Chondrocyte (in vitro differentiated cells): ENCODE measurements at places on chromosomes 5 and 9. TPM values are rescaled to one million over a fixed set of nuclear protein-coding genes. Genes with fewer than 3 reads are reported as not detected.

- H3K4me1 ChIP-seq, result peaks cover 41% of the 10 kb centered on the region
- no peak for DNase-seq
- no peaks in the 10 kb centered on the region for H3K27me3 ChIP-seq
These were observed 39.5 kb downstream of the NTRK2 start for GRCh38 chr9:84709056-84709455.

GRCh38 chr9:130689937-130690700, 3.5 kb upstream of the EXOSC2 start:
- H3K4me1 ChIP-seq, result peaks cover 23% of the 10 kb centered on the region
- DNase-seq, result no peak
- H3K27ac ChIP-seq, result peak overlapping the region; percentile 72
- H3K4me3 ChIP-seq, result peak overlapping the region; percentile 52
- no peaks in the 10 kb centered on the region for H3K27me3 ChIP-seq

DNA sequence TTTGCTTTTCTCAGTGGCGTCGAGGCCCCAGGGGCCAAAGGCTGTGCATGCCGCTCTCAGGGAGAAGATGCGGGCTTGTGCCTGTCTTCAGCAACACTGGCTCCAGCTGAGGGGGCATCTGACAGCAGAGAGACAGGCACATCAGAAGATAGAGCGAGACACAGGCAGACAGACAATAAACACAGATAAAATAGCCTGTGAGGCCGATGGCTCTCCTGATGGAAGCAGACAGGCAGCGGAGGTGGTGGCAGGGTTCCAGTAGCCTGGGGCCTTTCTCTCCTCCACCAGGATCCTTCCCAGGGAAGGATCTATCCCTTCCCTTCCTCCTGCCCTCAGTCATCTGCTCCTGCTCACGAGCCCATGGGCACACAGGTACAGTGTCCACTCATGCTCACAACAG, 16.6 kb upstream of the UNC5A start:
- H3K27me3 ChIP-seq, result peaks cover 74% of the 10 kb centered on the region
- peaks cover 18% of the 10 kb centered on the region for H3K4me1 ChIP-seq
- DNase-seq, result no peak
- no peak overlapping the region for H3K27ac ChIP-seq
- H3K4me3 ChIP-seq, result no peak overlapping the region

GRCh38 chr5:180281706-180282105, 10.2 kb downstream of the MAPK9 start:
- DNase-seq, result no peak
- H3K4me3 ChIP-seq, result no peak overlapping the region

DNA sequence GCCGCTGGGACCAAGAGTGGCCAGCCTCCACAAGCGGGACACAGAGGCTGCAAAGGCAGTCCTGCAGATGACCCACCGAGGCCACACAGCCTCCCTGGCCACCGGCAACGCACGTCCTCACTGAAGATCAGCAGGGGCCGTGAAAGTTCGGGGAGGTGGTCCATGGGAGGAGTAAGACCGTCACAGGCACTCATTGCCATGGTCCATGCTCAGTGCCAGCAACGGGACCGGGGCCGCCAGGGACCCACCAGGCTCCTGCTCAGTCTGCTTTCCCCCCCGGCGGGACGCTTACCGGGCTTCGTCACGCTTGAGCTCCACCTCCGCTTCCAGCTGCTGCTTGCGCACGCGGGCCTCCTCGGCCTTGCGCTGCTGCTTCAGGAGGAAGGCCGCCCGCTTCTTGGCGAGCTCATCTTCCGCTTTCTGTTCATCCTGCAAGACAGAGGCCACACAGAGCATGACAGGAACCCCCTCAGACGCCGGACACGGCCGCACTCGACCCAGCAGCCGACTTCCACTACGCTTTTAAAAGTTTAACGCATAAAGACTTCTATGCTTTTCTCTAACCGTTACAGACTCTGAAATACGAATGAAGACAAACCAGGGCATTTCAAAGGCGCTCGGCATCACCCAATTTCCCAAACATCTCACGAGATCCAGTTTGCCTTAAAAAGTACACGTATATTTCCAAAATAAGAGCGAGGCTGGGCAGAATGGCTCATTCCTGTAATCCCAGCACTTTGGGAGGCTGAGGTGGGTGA, 88.4 kb downstream of the CAMSAP1 start:
- DNase-seq, result no peak
- no peak overlapping the region for H3K4me3 ChIP-seq

DNA sequence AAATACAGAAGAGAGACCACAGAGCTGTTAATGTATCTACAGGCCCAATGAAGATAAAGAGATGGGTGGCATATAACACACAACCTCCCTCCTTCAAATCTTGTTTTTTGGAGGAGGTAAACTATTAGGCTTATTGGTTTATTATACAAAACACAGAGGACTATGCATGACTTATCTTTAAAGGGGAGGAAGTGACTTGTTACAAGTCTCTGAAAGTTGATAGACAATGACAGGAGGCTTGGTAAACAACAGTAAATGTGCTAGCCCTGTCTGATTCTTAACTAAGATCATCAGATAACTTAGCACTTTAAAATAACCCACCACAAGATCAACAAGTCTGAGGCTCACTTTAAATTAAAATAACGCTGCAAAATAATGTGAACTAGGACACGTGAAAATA, 219.0 kb downstream of the MLLT3 start:
- H3K4me1 ChIP-seq, result no peaks in the 10 kb centered on the region
- DNase-seq, result no peak
- H3K27ac ChIP-seq, result no peak overlapping the region

DNA sequence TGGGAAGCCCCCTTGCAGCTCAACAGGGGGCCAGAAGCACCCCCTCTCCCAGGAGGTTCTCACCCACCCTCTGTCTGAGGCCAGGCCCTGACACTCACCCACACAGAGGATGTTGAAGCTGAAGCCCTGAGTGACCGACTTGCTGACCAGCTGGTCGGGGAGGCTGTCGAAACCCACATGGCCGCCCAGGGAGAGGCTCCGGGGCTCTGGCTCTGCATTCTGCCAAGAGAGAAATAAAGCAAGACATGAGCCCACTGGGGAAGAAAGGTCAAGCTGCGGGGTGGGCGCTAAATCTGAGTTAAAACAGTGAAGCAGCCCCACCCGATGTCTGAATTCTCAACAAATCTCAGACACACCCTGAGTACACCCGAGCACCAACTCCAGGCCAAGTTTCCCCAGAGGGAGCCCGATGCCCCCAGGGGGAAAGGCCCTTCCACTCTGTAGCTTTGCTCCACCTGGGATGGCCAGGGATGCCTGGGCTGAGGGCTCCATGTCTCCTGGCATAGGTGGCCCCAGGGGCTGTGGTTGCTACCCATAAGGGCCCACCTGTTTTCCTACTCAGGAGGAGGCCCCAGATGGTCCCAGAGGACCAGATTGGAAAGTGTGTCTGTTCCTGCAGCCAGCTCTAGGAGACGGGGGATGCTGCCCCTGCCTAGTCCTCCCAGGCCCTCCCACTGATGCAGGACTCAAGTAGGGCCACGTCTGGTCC, 11.6 kb downstream of the SEPTIN8 start:
- DNase-seq, result no peak
- no peak overlapping the region for H3K27ac ChIP-seq
- H3K4me3 ChIP-seq, result no peak overlapping the region
- peaks cover 30% of the 10 kb centered on the region for H3K36me3 ChIP-seq
- H3K4me1 ChIP-seq, result peaks cover 28% of the 10 kb centered on the region
- no peaks in the 10 kb centered on the region for H3K27me3 ChIP-seq

DNA sequence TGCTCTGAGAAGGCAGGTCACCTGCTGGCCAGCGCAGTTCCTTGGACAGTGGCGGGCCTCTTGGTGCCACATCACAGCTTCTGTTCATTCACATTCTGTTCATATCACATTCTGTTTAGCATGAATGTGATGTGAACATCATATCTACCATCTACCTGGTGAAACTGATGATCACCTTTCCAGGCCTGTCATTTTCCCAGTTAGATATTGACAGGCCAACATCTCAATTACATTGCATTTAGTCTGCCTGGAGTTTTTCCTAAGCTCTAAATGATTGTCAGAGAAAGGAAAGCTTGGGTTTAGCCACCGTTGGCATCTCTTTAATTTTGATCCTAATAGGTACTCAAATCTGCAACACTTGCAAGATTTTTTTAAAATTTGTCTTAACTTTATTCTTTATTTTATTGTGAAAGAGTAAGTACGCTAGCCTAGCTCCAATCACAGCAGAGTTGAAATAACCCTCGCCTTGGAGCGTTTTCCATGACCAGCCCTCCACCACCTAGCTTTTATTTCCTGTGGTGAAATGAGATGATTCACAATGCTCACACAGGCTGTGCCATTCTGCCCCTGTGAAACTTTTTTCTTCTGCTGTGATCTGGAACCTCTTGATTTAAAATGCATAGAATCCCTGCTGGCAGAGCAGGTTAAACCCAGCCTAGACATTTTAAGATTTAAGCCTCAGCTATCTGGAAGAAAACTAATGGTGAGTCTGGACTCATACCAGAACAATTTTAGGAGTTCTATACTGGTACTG, 225.0 kb downstream of the ESM1 start:
- H3K27ac ChIP-seq, result peak overlapping the region; percentile 83
- no peak for DNase-seq
- H3K27me3 ChIP-seq, result no peaks in the 10 kb centered on the region

The GRAMD2B gene
- total RNA-seq, result 56.5 to 72.4 TPM (median 61.5 TPM) in 3 replicates

The PRDM9 gene
- not detected in 3 replicates for total RNA-seq
